ENCODE measurements at places on chromosomes 1 and 21.

GRCh38 chr1:107251839-107252238, 111.0 kb downstream of the NTNG1 start:
- DNase-seq = no peak

DNA sequence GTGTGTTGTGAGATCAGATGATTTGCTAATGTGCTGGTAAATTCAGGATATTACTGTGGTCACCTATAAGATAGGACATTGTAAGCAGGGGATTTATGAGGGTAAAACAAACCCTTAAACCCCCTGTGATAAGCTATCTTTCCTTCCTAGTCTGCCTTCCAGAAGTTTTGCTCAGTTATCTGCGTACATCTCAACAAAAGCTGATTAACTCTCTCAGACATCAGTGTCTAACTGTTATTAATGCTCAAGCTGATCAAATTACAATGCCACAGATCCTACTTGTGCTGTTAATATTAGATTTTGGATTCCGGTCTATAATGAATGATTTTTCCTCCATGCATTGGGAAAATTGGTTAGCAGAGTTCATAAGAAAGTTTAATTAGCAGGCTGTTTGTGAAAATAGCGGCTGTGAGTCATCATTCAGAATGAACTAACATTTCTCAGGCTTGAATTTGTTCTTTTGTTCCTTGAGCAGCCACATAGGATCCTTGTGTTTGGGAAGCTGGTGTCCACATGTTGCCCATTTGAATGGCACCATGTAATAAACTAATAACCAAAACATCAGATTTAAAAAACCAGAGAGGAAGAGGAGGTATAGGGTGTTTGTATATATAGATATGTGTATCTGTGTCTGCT, 48.7 kb downstream of the ELAVL4 start:
- no peak for DNase-seq

DNA sequence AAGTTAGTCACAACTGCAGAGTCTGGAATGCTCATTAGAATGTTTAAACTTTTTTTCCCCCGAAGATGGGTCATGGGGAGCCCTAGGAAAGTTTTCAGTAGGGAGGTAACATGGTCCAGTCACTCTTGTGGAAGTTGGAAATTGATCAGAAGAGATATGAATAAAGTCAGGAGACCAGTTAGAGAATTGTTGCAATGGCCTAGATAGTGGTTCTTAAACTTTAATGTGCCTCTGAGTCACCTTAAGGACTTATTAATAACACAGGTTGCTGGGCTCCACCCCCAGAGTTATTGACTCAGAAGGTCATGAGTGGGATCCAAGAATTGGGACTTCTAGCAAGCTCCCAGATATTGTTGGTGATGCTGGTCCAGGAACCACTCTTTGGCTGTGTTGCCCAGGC, 3.2 kb upstream of the TFAP2E start:
- no peak for DNase-seq

DNA sequence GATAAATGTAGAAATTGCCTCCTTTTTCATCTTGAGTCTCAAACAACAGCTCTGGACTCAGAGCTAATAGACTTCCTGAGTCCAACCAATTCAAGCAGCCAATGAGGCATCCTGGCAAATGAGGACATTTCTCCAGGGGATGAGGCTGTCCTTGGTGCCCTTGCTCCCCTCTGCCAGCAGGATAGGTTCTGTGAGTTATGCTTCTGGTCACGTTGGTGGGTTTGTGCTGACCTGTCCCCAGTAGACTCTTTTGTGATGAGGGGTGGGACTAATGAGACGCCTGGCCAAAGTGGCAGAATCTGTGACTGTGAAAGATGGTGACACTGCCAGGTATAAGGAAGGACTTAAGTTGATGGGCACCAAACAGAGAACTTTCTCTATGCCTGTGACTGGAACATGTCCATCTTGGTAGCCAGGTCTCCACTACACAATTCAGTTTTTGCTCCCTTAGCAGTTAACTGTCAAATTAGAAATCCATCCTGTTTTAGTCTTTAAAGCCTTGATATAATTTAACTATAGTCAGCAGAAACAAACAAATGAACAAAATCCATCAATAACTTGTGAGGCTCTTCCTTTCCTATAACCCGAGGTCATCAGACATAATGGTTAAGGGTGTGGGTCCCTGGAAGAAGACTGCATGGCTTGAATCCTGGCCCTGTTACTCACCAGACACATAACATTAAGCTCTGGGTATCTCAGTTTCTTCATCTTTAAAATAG, 35.7 kb upstream of the THEM4 start:
- DNase-seq = no peak

GRCh38 chr1:44454704-44455103, 49.6 kb downstream of the RNF220 start:
- no peak for DNase-seq

DNA sequence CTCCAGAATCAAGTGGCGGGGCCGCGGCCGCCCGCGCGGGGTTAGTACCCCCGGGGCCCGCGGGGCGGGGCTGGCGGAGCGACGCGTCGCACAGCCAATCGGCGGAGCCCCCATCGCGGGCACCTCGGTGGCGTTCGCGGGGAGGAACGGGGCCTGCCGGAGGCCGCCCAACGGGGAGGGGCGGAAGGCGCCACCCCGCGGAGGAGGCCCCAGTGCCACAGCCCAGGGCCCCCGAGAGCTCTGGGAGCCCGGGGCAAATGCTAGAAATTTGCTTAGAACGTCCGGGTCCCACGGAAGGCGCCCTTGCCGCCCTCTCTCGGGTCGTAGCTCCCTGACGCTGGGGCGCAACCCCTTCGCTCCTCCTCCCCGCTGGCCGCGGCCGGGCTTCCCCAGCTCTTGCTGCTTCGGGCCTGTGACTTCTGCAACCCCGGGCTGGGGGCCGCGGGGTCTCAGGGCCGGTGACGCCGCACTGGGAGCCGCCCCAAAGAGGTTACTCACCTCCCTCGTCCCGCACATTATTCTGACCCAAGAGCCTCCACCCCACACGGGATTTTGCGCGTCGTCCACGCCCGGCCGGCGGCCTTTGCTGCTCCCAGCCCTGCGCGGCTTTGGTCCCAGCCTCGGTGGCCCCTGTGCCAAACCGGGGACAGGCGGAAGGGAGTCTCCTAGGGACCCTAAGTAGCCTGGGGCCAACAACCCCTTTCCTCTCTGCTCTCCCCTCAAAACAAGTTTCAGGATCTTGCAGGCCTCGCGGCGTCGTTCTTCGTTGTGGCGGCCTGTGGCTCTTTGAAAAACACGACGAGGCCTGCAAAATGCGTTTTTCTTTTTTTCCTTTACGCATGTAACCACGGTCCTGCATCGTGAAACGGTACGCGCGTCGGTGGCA, at the start of gene RUNX3:
TSS of gene RUNX3 (minus strand) at position 17 of the 886 bp plus-strand sequence. CDS start 408 bp downstream, outside the sequence.
- peak; percentile 24 for DNase-seq

DNA sequence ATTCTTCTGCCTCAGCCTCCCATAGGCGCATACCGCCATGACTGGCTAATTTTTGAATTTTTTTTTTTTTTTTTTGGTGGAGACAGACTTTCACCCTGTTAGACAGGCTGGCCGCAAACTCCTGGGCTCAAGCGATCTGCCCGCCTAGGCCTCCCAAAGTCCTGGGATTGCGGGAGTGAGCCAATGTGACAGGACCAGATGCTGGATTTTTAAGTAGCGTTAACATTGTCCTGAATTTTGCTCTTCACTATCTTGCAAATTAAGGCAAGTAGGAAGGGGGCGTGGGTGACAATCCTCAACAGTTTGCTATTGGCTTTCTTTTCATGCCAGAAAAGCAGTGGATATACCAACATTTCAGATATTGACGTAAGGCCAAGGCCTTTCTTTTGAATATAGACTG, 49.7 kb upstream of the TSNAX start:
- DNase-seq = no peak

DNA sequence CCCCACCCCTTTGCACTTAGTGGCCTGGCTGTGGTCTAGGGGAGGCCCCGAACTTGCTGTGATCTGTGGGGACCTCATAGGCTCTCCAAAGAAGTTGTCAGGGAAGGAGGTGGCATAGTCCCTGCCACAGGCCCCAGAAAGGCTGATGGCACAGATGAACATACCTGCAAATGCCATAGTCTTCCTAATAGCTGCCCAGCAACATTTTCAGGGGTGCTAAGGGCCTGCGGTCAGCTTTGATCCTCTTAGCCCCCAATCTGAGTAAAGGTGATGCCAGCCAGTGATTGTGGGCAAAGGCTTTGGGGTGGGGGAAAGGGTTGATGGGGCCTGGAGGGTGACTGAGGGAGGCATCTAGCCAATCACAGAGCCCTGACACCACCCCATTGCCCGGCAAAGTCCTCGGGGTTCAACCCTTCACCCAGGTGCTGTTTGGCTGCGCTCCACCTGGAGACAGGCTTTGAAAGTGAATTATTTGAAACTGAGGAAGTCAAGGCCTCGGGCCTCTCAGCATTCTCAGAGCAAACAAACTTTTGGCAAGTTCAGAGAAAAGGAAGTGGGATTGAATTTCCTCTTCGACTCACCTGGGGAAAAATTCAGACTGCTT, 35.8 kb downstream of the PAX7 start:
- no peak for DNase-seq

DNA sequence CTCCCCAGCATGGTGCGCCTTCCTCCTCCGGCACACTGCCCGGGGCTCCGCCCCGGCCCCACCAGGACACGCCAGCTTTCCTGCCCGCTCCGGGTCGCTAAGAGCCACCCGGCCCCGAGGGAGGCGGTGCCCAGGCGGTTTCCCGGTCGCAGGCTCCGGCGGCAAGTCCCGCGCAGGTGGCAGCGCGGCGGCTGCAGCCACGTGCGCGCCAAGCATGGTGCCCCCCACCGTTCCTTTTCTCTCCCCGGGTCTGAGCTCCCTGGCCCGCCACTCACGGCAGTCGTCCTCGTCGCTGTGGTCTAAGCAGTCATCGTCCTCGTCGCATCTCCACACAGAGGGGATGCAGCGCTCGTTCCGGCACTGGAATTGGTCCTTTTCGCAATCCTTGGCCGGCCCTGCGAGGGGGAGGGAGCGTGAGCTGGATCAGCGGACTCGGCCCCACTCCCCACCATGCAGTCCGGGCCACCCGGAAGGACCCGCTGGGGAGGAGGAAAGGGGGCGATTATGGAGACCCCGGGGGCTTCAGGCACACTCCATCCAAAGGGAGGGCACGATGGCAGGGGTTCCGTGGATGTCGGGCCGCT, 1.2 kb downstream of the LRP8 start:
- no peak for DNase-seq

DNA sequence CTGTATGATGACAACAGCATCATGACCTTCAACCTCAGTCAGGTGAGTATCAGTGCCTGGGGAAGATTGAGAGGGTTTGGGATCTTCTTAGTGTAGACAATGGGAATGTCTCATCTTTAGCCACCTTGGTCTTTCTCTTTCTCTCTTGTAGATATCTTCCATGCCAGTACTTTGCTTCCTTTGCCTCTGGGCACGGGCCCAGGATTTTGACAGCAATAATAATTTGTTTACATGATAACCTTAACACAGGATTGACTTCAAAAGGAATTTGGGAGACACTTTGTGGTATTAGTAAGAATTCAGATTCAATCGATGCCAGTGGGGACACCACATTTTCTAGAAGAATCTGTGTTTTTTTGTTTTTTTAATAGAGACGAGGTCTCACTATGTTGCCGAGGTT, 12.1 kb upstream of the PIGV start:
- DNase-seq = no peak

DNA sequence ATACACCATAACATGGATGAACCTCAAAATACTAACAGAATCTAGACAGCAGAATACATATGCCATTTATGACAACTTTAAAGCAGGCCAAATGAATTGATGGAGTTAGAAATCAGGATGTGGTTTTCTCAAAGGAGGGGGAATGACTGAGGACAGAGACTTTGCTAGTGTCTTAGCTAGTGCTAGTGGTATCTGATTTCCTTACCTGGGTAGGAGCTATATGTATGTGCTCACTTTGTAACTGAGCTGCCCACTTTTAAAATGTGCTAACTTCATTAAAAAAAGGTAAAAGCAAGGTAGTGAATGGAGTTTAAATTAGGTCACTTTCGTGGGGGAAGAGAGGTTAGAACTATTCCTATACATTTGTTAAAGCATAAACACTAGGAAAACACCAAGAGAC, 2.6 kb downstream of the GTF2B start:
- no peak for DNase-seq

DNA sequence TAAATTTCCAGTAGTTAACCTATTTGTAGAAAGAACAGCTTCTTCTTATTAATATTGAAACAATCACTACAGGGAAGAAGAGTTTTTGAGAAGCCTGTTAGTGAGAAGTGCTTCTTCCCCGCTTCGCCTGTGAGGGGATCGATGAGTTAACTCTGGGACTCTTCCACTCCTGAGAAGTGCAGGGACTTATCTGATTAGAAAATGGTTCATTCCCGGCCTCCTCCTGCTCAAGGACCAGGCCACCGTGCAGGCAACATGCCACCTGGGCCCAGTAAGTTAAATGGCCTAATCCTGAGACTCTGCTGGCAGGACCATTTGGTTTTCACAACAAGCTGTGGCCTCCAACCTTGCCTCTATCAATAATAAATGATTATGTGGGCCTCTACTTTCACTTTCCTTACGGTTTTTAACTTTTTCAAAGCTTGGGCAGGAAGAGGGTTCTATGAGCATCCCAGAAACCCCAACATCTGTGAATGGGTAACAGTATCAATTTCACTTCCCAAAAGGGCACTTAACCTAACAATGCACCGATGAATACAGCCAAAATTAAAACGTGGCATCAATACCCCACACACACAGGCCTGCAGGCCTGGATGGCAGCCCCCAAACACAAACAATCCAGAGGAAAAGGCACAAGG, 33.1 kb downstream of the SIPA1L2 start:
- no peak for DNase-seq

GRCh38 chr1:175788586-175789252, 45.3 kb upstream of the TNR start:
- DNase-seq = peak; percentile 51

DNA sequence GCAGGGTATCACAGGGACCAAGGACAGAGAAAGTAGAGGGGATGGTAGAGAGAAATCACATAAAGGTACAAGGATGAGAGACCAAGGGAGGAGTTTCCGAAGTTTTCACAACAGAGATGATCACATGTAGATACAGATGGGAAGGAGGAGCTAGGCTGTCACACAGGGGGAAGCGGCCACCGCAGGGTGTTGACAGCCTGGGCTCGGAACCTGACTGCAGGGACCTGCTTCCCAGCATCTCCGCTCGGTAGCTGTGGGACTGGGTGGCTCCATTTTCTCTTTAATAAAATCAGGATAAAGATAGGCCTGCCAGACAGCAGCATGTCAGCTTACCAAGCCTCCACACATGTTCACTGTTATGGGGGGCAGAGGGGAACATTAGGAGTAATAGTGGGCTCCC, 32.3 kb downstream of the CDCA8 start:
- no peak for DNase-seq

GRCh38 chr1:44442791-44443190, 37.7 kb downstream of the RNF220 start:
- DNase-seq = no peak

- no peak for DNase-seq
These were observed 731 bp upstream of the ZNF683 start for GRCh38 chr1:26373281-26373680.

- no peak for DNase-seq
These were observed 4.8 kb upstream of the SUMO3 start for GRCh38 chr21:44822484-44823178.

- no peak for DNase-seq
These were observed 161.0 kb downstream of the KCNK2 start for GRCh38 chr1:215243345-215244054.

GRCh38 chr1:194004146-194004545, 817.7 kb upstream of the B3GALT2 start:
- DNase-seq = no peak
